ENCODE measurements at places on chromosomes 7 and 10. TPM values are rescaled to one million over a fixed set of nuclear protein-coding genes. Genes with fewer than 3 reads are reported as not detected.

Gene STOX1
- 4.6 TPM for total RNA-seq

DNA sequence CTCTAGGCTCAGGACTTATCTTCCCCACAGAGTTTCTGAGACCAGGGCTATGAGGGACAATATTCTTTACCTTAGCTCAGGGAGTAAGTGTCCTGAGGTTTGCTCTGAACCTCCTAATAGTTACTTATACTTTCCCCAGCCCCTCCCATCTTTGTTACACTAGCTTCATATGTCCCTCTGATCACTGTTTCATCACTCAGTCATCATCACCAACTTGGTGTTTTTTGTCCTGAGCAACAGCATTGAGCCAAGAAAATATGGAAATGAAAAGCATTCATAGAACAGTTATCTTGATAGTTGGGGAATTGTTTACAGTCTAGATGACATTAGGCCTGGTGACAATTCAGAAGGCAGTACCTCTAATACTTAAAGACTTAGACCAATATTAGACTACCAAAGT, at the start of gene PRSS37:
PRSS37 (minus strand) TSS at position 101 of the 400 bp plus-strand sequence. CDS start 436 bp downstream, outside the sequence.
- no peak for DNase-seq

Gene MYPN
- 1.8 TPM for total RNA-seq

- DNase-seq: no peak
Measured at GRCh38 chr7:82428186-82428961, 15.2 kb downstream of the CACNA2D1 start.

Gene HSPA12A
- 28.4 TPM for total RNA-seq

GRCh38 chr10:24824124-24824523, 100.4 kb upstream of the ARHGAP21 start:
- no peak for DNase-seq

Gene WNT2
- total RNA-seq: 1.3 TPM

DNA sequence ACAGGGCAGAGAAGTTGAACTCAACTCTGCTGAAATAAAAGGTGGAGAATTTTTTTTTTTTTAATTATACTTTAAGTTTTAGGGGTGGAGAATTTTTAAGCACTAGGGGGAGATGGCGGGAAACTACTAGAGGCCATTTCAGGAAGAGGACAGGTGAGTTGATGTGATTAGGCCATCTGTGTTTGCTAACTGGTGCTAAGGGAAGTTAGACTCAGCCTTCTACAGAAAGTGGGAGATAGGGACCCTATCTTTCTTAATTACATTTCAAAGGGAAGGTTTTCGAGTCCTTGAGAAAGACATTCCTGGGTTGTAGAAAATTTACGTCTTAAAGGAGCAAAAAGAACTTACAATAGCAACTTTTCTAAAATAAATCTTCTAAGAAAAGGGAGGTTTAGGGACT, 124.8 kb downstream of the LHFPL3 start:
- DNase-seq: no peak

Gene EN2
- total RNA-seq: 1.6 TPM

DNA sequence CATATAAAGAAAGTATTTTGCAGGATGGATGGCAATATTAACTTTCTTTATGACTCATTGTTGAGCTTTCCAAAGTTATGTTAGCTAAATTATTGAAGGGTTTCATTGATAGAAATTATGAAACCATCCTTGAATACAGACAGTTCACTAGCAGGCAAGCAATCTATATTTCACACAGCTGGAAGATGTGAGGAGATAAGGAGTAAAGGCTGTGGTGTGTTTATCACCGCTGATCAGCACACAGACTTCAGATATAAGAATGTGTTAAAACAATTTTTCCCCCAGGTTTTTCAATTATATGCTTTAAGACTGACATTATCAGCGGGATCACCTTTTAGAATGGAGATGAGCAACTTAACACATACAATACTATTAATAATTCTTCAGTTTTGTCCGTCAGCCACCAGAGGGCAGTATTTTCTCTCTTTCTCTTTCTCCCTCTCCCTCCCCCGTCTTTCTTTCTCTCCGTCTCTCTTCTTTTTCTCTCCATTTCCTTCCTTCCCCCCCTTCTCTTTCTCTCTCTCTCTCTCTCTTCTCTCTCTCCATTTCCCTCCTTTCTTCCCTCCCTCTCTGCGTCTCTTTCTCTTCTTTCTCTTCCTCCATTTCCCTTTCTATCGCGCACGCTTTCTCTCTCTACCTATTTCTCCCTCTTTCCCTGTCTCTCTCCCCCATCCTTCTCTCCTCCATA, 62.9 kb upstream of the FAM171A1 start:
- peak; percentile 70 for DNase-seq

DNA sequence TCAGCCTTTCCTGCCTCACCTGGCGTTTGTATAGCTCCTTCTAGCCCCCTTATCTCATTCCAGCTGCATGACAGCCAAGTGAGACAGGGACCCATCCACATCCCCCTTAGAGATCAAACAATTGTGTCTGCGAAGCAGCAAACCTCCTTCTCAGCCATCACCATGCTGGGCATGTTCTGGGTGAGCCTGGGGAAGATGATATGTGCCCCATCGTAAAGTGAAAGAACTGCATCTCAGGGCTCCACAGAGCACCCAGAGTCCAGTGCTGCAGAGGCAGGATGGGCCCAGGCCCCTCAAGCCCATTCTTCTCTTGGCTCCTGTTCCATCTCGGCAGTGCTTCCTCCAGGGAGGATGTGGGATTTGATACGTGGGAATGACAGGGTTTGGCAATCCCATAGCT, 43.2 kb downstream of the FIGNL1 start:
- no peak for DNase-seq

GRCh38 chr7:83532219-83532618, 116.7 kb downstream of the SEMA3E start:
- DNase-seq: no peak

DNA sequence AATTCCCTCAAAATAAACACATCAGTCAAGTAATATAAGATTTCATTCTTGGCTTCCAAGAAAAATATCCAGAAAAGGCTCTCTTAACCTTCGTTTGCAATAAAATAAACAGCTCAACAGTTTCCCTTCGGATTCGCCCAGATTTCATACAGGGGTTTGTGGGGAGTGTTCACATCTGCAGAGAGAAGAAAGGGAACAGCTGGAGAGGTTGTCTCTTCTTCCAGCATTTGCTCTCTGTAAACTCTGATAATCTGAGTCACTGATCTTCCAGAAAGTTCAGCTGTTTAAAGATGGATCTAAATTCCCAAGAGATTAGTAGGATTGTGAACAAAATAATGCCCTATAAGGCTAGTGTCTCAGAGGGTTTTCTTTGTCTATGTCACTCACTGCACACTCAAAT, 277.9 kb downstream of the HPSE2 start:
- no peak for DNase-seq

GRCh38 chr7:3087243-3087755, 43.6 kb upstream of the CARD11 start:
- no peak for DNase-seq

Gene WDR86
- total RNA-seq: 20.3 TPM

Gene CCDC172
- total RNA-seq: 31.4 TPM

Gene ZNF775
- total RNA-seq: 14.1 TPM

- DNase-seq: no peak
Measured at GRCh38 chr7:96973986-96974385, 31.4 kb upstream of the DLX6 start.

DNA sequence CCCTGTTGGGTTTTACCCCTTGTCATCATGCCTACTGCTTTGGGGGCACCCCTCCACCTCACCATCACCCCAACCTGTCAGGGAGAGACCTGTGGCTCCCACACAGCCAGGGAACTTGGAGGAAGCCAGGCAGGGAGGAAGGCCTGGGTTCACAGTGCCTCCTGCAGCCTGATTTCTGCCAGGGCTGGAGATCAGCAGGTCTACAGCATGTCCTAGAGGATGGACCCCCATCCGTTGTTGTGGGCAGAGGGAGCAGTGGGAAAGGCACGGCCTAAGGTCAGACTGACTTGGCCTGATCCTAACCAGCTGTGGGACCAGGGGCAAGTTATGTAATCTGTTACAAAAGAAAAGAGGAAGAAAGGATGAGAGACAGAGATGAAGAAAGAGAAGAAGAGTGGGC, 28.2 kb downstream of the ZCCHC24 start:
- DNase-seq: no peak

- no peak for DNase-seq
Measured at GRCh38 chr10:98666276-98666675, 219.5 kb upstream of the HPS1 start.

DNA sequence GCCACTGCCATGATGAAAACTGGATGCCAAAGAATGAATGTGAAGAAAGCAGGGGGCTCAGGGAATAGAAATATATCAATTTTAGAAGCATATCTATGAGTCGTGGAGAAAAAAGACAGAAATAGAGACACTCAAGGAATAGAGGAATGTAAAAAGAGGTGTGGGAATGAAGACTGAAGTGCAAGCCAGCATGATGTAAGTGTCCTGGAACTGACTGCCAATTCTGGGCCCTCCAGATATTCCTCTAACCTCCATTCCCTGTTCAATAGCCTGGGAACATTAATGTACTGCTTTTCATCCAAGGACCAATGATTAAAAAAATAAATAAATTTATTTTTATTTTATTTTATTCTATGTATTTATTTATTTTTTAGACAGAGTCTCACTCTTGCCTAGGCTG, 40.6 kb downstream of the NEBL start:
- no peak for DNase-seq

- DNase-seq: no peak
Measured at GRCh38 chr10:124496150-124496549, 34.5 kb downstream of the LHPP start.

Gene TMEM140
- 5.1 TPM for total RNA-seq

- no peak for DNase-seq
Measured at GRCh38 chr7:112946350-112946749, 140.3 kb downstream of the GPR85 start.

DNA sequence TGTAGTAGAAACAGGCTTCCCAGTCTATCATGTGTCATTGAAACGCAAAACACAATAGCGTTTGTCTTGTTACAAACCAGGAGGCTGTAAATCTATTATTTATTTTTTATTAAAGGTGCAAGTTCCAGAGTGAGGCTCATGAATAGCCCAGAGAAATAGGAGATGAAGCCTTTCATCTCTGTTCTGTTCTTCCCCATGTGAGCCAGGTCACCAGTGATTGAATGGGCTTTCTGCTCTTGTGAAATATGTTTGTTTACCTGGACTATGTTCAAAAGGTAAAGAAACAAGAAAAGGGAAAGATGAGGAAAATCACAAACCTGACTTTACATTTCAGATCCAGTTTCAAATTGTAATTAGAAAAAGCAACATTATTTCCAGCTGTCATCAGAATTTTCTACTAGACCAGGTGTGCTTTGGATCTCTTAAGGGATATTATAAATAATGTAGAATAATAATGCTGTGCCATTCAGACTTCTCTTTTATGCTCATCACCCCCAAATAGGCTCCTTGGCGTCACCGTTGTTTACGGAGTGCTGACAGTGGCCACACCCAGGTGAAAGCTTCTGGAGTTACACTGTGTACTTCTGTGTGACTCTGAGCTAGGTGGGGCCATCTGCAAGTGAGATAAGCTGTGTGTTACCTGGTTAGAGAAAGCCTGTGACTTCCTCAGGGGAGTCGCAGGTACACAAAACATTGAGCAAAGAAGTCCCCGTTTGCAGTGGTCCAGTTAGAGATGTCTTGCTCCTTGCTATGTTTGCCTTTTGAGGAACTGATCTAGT, 274.9 kb downstream of the SDK1 start:
- no peak for DNase-seq

Gene TRRAP
- total RNA-seq: 120 TPM

- DNase-seq: no peak
Measured at GRCh38 chr10:1086787-1087186, 30.6 kb downstream of the WDR37 start.

DNA sequence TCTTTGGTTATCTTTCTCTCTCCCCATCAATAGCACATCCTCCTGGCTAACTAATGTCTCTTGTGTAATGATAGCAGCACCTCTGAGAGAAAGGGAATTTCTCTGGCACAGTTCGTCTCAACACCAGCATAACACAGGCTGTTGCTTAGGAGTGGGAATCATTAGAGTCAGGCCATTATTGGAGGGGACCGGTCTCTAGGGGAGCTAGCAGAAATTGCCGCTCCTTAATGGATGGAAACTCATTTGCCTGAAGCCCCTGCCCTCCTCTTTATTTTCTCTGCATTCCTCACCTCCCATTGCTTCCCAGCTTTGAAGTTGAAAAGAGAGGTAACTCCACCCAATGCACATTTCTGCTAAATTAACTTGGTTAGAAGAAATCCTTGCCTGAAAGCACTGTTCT, 11.9 kb downstream of the LRRC4 start:
- DNase-seq: no peak

GRCh38 chr7:19958309-19958896, 185.0 kb upstream of the TMEM196 start:
- DNase-seq: no peak

- no peak for DNase-seq
Measured at GRCh38 chr10:73576890-73577591, 14.1 kb downstream of the USP54 start.

GRCh38 chr10:133056001-133056400, 31.7 kb upstream of the ADGRA1 start:
- no peak for DNase-seq

DNA sequence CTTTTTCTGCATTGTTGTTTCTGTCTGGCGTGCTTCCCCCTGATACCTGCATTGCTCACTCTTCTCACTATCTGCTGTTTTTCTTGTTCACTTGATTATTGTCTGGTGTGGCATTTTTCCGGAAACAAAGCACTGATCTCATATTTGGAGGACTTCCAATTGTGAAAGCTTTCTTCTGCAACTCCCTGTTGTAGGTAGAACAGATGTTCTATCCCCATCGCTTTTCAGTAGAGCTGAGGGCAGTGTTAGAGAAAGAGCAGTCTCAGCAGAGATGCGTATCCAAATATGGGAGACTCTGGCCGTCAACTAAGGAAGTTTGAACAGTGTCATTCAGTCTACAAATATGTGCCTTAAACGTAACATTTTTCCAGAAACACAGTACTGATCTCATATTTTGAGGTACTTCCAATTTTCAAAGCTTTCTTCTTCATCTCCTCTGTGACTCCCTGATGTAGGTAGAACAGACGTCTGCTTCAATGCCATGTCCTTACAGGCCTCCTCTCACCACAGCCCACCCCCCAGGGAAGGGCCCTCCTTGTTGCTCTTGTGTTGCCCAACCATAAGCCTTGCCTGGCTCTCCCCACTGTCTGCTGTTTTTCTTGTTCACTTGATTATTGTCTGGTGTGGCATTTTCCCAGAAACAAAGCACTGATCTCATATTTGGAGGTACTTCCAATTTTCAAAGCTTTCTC, 27.1 kb upstream of the GJD4 start:
- no peak for DNase-seq

DNA sequence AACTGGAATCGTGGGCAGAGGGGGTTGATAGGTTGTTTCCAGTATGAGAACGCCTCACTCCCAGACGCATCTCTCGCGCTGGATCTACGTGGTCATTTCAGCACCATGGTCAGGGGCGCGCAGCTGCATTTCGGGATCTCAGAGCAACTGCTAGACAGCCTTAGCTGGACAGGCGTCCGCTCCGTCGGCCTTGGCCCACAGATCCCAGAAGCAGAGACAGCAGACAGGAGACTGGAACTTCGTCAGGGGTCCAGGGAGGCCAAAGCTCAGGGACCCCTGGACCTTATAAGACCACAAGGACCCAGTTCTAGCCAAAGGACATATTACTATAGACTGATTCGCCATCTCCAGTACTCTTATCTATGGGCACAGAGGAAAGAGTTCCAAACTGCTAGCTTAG, 5.3 kb downstream of the NEUROG3 start:
- DNase-seq: peak; percentile 72
